NCI-H1694 treated with DMSO at 0.1 percent for 48 hours (cell line): ENCODE measurements at places on chromosomes 6 and 20.

- no peak for DNase-seq
Measured at GRCh38 chr6:14804001-14804784, 441.7 kb upstream of the JARID2 start.

DNA sequence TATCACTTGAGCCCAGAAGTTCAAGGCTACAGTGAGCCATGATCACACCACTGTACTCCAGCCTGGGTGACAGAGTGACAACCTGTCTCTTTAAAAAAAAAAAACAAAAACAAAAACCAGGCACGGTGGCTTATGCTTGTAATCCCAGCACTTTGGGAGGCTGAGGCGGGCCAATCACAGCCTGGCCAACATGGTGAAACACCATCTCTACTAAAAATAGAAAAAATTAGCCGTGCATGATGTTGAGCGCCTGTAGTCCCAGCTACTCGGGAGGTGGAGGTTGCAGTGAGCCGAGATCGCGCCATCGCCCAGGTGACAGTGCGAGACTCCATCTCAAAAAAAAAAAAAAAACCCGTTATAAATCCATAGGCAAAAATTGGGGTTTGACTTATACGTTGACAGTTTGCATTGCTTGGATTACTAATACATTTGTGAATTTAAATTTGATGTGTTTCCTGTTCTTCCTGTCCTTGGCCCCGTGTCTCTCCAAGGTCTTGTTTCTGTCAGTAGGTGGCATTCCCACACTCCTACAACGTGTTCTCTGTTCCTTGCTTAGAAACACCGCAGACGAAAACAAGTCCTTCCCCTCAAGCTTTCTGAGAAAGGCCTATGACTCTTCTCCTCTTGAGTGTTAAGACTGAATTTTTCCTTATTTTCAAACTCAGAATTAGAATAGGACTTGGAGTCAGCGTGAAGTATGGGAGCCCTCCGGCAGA, 147.0 kb downstream of the DTNBP1 start:
- DNase-seq, result no peak

DNA sequence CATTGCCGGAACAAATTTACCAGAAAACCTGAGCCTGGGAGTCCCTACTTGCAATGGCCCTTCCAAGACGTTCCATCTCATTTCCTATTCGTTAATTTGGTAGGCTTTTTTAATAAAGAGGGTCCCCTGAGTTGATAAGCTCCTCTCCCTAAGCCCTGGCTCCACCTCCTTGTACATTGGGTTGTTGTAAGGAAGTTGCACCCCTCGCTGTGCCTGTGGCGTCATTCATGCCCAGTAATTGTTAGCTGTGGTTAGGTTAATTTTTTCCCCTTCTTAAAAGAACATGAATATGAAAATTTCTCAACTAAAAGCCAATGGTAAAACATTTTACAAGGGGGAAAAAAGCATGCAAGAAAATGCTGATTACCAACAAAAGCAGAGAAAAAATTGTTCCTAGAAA, 91.9 kb downstream of the SLC24A3 start:
- no peak for DNase-seq

DNA sequence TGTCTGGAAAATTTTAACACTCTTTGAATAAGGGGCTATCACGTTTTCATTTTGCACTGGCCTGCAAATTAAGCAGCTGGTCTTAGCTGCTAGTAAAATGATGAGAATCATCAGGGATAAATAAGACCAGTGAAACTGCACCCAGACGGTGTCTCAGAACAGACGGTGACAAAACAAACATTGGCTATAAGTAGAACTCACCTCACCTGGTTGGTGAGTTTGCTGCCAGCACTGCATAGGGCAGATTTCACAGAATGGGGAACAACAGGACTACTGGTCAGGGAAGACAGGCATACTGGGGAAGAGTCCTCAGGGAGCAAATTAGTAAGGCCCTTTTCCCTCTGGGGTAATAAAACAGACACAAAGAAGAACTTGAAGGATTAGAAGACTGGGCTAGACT, 175.9 kb upstream of the CITED2 start:
- no peak for DNase-seq

GRCh38 chr6:75135450-75135849, 70.4 kb downstream of the COL12A1 start:
- DNase-seq, result no peak
